ENCODE measurements at places on chromosomes 6 and 20. TPM values are rescaled to one million over a fixed set of nuclear protein-coding genes. Genes with fewer than 3 reads are reported as not detected.

GRCh38 chr6:30824698-30825097 is 59.6 kb upstream of the DDR1 start:
- peaks cover 34% of the 10 kb centered on the region for H3K36me3 ChIP-seq
- H3K27me3 ChIP-seq = no peaks in the 10 kb centered on the region
- H3K4me3 ChIP-seq = no peak overlapping the region
- H3K27ac ChIP-seq = no peak overlapping the region
- H3K4me1 ChIP-seq = peaks cover 55% of the 10 kb centered on the region

GRCh38 chr6:116229287-116229913 is 24.5 kb downstream of the TSPYL4 start:
- H3K4me1 ChIP-seq = no peaks in the 10 kb centered on the region
- H3K4me3 ChIP-seq = no peak overlapping the region
- H3K36me3 ChIP-seq = no peaks in the 10 kb centered on the region
- no peak for DNase-seq

DNA sequence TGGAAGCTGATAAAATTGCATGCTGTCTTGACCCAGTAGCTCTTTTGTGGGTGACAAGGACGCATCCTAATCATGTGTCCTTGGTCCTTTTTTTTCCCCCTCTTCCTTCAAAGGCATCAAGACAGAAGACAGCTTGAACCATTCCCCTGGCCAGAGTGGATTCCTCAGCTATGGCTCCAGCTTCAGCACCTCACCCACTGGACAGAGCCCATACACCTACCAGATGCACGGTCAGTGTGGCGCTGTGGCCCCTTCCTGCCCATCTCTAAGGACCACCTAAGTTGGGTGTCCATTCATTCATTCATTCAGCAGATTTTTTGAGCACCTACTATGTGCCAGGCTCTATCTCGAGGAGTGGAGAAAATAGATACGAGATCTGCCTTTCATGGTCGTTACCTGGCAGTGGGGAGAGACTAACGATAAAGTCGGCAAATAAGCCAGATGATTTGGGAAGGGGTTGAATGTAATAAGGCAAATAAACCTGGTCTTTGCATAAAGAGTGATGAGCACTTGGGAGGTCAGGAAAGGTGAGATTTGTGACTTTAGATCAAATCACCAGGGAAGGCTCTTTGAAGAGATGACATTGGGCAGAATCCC is 121.5 kb downstream of the EYA2 start:
- no peak overlapping the region for H3K4me3 ChIP-seq
- peaks cover 27% of the 10 kb centered on the region for H3K27me3 ChIP-seq
- H3K36me3 ChIP-seq = no peaks in the 10 kb centered on the region
- H3K4me1 ChIP-seq = no peaks in the 10 kb centered on the region

DNA sequence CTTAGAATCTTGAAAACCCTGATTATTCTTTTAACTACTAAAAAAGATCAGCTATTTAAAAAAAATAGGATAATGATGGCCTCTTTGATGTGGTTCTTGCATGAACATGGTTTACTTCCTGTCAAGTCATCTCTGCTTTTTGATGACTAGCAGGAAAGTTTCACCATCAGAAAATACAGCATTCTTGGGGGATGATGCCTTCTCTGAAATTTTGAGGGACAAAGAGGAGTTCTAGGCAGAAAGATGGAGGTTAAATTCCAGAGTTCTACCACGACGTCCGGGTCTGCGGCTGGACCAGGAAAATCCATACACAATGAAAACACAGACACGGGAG is 130.4 kb downstream of the OLIG3 start:
- no peaks in the 10 kb centered on the region for H3K36me3 ChIP-seq
- no peak for DNase-seq
- peaks cover 2% of the 10 kb centered on the region for H3K27me3 ChIP-seq

DNA sequence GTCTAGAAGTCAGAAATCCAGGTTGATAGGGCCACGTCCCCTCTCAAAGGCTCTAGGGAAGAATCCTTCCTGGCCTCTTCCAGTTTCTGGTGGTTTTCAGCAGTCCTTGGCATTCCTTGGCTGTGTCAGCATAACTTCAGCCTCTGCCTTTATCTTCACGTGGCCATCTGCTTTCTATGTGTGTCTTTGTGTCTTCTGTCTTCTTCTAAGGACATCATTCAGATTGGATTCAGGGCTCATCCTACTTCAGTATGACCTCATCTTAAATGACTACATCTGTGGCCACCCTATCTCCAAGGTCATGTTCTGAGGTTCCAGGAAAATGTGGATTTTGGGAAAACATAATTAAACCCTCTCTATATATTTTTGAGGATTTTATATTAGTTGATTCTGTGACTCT is 23.0 kb downstream of the C6orf89 start:
- no peak for DNase-seq
- no peak overlapping the region for H3K27ac ChIP-seq
- peaks cover 25% of the 10 kb centered on the region for H3K36me3 ChIP-seq

DNA sequence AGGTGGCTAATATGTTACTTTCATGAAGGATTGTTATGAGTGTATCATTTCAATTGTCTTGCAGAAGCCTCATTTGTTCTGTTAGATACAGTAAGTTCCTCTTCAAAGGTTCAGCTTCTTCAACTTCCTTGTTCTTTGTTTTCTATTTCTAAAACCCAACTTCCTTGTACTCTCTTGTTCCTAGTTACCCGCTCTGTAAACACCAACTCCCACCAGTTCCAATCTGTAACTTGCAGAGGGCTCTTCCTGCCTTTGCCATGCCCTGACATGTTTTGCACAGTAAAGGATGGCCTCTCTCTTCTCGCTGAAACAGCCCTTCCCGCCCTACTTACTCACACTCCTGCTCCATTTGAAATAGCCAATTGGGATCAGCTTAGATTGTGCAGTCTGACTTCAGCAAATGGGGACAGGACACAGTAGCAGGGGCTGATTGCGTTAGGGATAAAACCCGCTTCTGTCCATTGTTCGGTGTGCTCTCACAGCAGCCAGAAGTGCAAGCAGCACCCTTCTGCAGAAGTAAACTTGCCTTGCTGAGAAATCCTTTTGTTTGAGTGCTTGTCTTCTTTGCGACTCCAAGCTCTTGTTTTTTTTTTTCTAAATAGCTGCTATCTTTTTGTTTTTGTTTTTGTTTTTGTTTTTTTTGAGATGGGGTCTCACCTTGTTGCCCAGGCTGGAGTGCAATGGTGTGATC is 45.9 kb upstream of the POU5F1 start:
- no peak overlapping the region for H3K27ac ChIP-seq
- H3K4me3 ChIP-seq = no peak overlapping the region
- DNase-seq = no peak
- H3K4me1 ChIP-seq = no peaks in the 10 kb centered on the region
- peaks cover 5% of the 10 kb centered on the region for H3K27me3 ChIP-seq

- peak within 1 kb of the TSS; percentile 89 for H3K27ac ChIP-seq
- H3K36me3 ChIP-seq = peaks cover 22% of the 10 kb centered on the region
- H3K27me3 ChIP-seq = peaks cover 2% of the 10 kb centered on the region
- peak within 1 kb of the TSS; percentile 92 for H3K4me3 ChIP-seq
- peak; percentile 98 for DNase-seq
These were observed at the start of gene PSMF1 for GRCh38 chr20:1118336-1119127. TSS of gene PSMF1 (plus strand) at chr20:1118602. CDS start at chr20:1118774, 172 bp downstream.

DNA sequence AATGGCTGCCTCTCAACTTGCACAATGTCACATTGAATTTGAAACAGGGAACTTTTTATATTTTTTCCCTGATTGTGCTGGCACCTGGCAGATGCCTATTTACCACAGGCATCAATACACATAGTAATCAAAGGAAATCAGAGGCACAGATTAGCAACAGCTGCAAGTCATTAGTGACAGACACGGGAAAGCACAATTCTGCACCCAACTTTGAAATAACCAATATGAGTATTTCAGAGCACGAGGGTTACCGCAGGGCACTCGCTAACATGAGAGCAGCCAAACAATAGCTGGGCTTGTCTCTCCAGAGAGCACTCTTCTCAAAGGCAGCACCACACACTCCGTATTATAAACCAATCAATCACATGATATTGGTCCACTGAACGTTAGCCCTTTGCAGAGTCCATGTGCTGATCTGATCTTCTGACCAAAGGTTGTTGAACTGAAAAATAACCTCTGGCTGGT is 149.5 kb downstream of the RNF144B start:
- no peaks in the 10 kb centered on the region for H3K36me3 ChIP-seq
- no peak overlapping the region for H3K27ac ChIP-seq
- no peak overlapping the region for H3K4me3 ChIP-seq

- no peak overlapping the region for H3K27ac ChIP-seq
- no peak overlapping the region for H3K4me3 ChIP-seq
- peaks cover 2% of the 10 kb centered on the region for H3K36me3 ChIP-seq
- DNase-seq = no peak
These were observed 112.9 kb upstream of the PDE7B start for GRCh38 chr6:135738636-135739035.

CLVS2 gene
- not detected for total RNA-seq

CDH22 gene
- total RNA-seq = not detected

MCM9 gene
- 25.1 TPM for total RNA-seq

RRP36 gene
- total RNA-seq = 63.8 TPM

MUCL3 gene
- total RNA-seq = not detected

PI16 gene
- total RNA-seq = 0.37 TPM

TBX18 gene
- not detected for total RNA-seq

TRAPPC3L gene
- not detected for total RNA-seq

Data from activated naive CD8-positive, alpha-beta T cell treated with anti-CD3 and anti-CD28 coated beads, Interleukin-2, amount 10 ng/mL, durations not matched to agents 7 days and 5 days (primary cell).